ENCODE measurements at places on chromosomes 3 and 15. TPM values are rescaled to one million over a fixed set of nuclear protein-coding genes. Genes with fewer than 3 reads are reported as not detected.

DNA sequence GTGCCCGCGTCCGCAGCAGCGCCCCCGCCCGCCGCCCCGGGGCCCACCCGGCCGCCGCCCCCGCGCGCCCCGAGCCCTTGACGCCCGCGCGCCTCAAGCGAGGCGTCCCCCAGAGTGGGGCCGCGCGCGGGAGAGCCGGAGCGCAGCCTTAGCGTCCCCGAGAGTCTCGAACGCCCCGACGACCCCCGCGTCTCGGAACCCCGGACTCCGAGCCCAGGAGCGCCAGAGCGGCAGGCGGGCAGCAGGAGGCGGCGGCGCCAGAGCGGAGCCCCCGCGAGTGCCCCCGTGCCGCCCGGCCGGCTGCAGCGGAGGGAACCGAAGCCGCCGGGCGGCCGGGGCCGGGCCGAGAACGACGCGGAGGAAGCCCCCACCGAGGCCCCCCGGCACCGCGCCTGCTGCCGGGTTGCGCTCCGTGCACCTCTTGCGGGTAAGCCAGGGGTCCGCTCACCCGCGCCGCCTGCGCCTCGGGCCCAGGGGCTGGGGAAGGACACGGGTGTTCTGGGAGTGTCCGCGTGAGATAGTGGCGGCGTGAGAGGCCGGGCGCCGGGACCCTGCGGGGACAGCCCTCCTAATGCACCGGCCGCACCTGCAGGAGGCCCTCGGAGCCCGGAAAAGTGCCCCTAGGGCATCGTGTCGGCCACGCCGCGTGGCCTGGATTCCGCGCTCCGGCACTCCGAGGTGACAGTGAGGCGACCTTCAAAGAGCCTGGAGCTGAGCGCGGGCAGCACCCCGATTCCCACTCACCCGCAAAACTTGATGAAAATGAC is 52.0 kb upstream of the ULK4 start:
- peak overlapping the region; percentile 72 for H3K27ac ChIP-seq
- DNase-seq, result peak; percentile 54
- H3K36me3 ChIP-seq, result no peaks in the 10 kb centered on the region
- 0 out of 2 replicates have a peak, but pooled peaks cover 9% of the 10 kb centered on the region for H3K4me1 ChIP-seq
- H3K27me3 ChIP-seq, result no peaks in the 10 kb centered on the region

GRCh38 chr3:176214758-176215157 is 982.5 kb downstream of the TBL1XR1 start:
- H3K4me1 ChIP-seq, result 0 out of 2 replicates have a peak, but pooled peaks cover 5% of the 10 kb centered on the region
- no peaks in the 10 kb centered on the region for H3K36me3 ChIP-seq
- no peak overlapping the region for H3K4me3 ChIP-seq

Gene EEF1AKMT4
- 12.1 TPM for total RNA-seq

DNA sequence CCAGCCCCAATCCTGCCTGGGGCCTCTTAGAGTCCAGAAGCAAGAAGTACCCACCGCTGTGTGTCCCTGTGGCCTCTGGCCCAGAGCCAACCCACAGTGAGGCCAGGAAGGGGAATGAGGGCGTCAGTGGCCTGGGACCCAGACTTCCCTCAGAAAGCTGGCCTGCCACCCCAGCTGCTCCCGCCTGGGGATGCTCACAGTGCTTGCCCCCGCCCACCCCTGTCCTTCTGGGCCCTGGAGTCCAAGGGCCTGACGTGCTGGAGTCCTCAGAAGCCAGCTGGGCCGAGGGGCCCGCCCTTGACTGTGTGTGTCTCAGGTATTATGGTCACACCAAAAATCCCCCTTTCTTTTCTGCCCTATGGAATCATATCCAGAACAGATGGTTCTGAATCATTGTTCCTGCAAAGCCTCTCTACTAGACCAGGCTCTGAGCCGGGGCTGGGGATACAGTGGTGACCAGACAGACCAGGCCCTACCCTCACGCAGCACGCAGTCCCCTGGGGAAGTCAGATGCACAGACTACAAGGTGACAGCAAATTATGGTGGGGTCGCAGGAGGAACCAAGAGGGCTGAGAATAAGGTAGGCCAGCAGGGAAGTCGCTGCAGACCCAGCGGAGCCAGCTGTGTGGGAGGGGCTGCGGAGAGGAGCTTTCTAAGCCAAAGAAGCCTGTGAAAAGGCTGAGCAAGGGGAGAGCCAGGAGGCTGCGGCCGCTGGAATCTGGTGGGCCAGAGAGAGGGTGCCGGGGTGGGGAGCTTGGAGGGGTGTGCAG is 99.1 kb downstream of the VGLL4 start:
- DNase-seq, result no peak
- H3K27ac ChIP-seq, result no peak overlapping the region
- no peak overlapping the region for H3K4me3 ChIP-seq
- no peaks in the 10 kb centered on the region for H3K36me3 ChIP-seq

Gene UPK1B
- total RNA-seq, result 0.50 TPM

GRCh38 chr3:22373827-22374226 is 622.8 kb upstream of the ZNF385D start:
- no peak overlapping the region for H3K27ac ChIP-seq
- H3K27me3 ChIP-seq, result no peaks in the 10 kb centered on the region
- H3K4me1 ChIP-seq, result no peaks in the 10 kb centered on the region
- no peak for DNase-seq
- H3K36me3 ChIP-seq, result no peaks in the 10 kb centered on the region
- no peak overlapping the region for H3K4me3 ChIP-seq

GRCh38 chr15:69543681-69544364 is 91.2 kb downstream of the RPLP1 start:
- DNase-seq, result no peak
- no peaks in the 10 kb centered on the region for H3K4me1 ChIP-seq
- no peaks in the 10 kb centered on the region for H3K27me3 ChIP-seq
- H3K36me3 ChIP-seq, result no peaks in the 10 kb centered on the region

DNA sequence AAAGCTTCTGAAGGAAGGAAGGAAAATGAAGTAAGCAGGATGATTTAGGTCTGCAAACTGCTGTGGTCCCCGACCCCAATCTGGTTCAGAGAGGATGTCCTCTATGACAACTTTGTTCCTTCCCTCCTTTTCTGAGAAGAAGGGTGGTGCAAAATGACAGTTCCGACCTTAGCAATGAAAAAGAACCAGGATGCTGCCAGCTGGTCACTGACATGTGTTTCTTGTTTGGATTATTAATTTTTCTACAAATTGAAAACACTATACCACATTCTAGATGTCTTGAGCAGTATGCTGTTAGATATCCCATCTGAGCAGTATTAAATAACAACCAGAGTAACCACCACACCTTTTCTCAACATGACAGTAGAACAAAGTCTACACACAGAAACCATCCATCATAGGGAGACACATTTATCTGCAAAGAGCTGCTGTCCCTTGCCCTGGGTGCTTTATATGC is 27.5 kb downstream of the CDCP1 start:
- peaks cover 49% of the 10 kb centered on the region for H3K4me1 ChIP-seq
- peak overlapping the region; percentile 68 for H3K27ac ChIP-seq
- H3K27me3 ChIP-seq, result no peaks in the 10 kb centered on the region
- no peak for DNase-seq
- no peak overlapping the region for H3K4me3 ChIP-seq

GRCh38 chr3:82208002-82208710 is 446.7 kb upstream of the GBE1 start:
- H3K27ac ChIP-seq, result no peak overlapping the region
- no peak overlapping the region for H3K4me3 ChIP-seq
- H3K36me3 ChIP-seq, result no peaks in the 10 kb centered on the region
- H3K4me1 ChIP-seq, result no peaks in the 10 kb centered on the region

Gene IGSF11
- 0.37 TPM for total RNA-seq

All from Caco-2 (cell line).